ENCODE measurements at places on chromosomes 16 and 17. TPM values are rescaled to one million over a fixed set of nuclear protein-coding genes. Genes with fewer than 3 reads are reported as not detected.

DNA sequence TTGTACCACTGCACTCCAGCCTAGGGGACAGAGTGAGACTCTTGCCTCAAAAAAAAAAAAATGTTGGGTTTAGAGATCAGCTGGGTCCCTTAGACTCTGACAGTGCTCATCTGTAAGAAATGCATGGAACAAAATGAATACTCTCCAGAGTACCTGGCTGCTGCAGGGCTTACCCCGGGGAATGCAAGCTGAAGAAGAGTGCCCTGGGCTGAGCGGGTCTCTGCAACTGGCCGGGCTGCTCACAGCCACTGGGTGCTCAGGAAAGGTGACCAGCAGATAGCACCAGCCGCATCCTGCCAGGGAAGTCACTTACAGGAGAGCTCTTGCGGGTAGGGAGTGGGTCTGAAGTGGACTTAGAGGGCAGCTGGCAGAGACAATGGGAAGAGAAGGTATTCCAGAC, 82.1 kb downstream of the GAS7 start:
- no peak for DNase-seq

GRCh38 chr17:10798332-10798749, 5.6 kb downstream of the TMEM238L start:
- DNase-seq: no peak

CDR2L gene
- 0.05 TPM for total RNA-seq

TRIM72 gene
- 1.0 TPM for total RNA-seq

DNA sequence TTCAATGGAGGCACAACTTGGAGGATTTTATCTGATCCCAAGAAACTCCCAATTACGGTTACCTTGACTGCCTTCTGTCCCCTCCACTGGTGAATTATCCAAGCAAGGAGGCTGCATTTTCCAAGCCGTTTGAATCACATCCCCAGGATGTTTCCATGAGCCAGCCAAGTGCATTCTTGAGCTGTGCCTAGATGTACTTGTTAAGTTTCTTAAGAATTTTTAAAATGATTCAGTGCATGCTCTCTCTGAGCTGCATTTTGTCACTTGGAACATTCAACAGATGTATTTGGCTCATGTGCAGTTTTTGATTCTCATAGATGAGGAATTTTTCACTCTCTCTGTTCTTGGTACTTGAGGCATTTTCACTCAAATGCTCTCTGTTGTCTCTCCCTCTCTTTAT, 202.6 kb upstream of the MYOCD start:
- DNase-seq: no peak

- DNase-seq: no peak
Observed at GRCh38 chr17:31587462-31587861, 196.0 kb downstream of the RAB11FIP4 start.

DNA sequence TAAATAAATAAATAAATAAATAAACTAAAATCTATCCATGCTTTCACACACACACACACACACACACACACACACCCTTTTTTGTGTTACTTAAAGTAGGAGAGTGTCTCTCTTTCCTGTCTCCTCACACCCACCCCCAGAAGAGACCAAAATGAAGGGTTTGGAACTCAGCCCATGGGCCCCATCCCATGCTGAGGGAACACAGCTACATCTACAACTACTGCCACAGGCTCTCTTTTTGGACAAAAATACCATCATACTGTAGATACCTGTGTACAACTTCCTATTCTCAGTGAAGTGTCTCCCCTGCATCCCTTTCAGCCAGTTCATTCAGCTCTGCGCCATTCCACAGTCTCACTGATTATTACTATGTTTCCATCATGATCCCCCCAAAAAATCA, 1.9 kb upstream of the HBA2 start:
- DNase-seq: no peak

CDRT4 gene
- total RNA-seq: 0.40 TPM

HSF4 gene
- 5.5 TPM for total RNA-seq

RAB37 gene
- total RNA-seq: 2.3 TPM

GRCh38 chr16:997440-998051, 16.0 kb downstream of the SOX8 start:
- no peak for DNase-seq

GRCh38 chr17:73315471-73315870, 3.7 kb upstream of the CDC42EP4 start:
- DNase-seq: no peak

DNA sequence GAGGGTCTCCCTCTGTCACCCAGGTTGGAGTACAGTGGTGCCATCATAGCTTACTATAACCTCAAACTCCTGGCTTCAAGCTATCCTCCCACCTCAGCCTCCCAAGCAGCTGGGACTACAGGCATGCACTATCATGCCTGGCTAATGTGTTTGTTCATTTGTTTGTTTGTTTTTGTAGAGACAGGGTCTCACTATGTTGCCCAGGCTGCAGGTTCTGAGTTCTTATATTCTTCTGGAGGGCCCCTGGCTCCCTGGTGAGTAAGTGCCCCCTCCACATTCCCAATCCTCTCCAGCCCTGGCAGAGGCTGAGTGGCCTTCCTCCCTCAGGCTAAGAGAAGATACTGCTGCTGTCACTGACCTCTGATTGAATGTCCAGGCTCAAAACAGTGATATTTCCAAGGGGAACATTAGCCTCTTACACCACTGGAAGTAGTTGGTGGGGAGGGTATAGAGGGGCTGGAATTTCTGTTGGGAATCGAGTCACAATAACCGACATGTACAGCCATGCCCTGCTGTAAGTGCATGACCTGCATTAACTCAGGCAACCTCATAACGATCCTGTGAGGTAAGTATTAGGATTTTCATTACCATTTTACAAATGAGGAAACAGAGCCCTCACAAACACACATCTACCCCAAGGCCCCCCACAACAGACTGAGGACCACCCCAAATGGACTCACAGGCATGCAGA, 2.7 kb upstream of the ETV4 start:
- DNase-seq: no peak
